ENCODE measurements at places on chromosomes 16 and 17. TPM values are rescaled to one million over a fixed set of nuclear protein-coding genes. Genes with fewer than 3 reads are reported as not detected.

DNA sequence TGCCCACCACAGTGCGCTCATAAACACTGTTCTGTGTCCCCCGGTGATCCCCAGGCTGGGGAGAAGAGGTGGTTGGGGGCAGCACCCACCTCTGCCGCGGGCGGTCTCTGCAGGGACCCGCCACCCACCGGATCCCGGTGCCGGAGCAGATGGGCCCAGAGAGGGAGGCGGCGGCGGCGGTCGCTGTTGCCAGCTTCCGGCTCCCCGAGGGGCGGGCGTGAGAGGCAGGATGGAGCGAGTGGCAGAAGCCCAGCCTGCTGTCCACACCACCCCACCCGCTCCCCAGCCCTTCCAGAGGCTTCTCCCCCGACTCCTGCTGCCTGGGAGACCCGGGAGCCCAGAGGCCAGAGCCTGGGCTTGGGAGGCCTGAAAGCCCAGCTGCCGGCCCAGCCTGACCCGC lies 142.6 kb upstream of the CIBAR2 start:
- no peak for DNase-seq

DNA sequence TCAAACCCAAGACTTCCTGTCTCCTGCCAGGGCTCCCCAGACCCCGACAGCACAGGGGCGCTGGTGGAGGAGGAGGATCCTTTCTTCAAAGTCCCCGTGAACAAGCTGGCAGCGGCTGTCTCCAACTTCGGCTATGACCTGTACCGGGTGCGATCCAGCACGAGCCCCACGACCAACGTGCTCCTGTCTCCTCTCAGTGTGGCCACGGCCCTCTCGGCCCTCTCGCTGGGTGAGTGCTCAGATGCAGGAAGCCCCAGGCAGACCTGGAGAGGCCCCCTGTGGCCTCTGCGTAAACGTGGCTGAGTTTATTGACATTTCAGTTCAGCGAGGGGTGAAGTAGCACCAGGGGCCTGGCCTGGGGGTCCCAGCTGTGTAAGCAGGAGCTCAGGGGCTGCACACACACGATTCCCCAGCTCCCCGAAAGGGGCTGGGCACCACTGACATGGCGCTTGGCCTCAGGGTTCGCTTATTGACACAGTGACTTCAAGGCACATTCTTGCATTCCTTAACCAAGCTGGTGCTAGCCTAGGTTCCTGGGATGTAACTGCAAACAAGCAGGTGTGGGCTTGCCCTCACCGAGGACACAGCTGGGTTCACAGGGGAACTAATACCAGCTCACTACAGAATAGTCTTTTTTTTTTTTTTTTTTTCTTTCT lies 8.1 kb downstream of the SERPINF1 start:
- DNase-seq: no peak

GRCh38 chr17:50128441-50129352 lies 1.3 kb downstream of the SAMD14 start:
- no peak for DNase-seq

SLC13A2 gene
- total RNA-seq: not detected

DNASE1 gene
- 29.5 TPM for total RNA-seq

SMIM36 gene
- not detected for total RNA-seq

DNA sequence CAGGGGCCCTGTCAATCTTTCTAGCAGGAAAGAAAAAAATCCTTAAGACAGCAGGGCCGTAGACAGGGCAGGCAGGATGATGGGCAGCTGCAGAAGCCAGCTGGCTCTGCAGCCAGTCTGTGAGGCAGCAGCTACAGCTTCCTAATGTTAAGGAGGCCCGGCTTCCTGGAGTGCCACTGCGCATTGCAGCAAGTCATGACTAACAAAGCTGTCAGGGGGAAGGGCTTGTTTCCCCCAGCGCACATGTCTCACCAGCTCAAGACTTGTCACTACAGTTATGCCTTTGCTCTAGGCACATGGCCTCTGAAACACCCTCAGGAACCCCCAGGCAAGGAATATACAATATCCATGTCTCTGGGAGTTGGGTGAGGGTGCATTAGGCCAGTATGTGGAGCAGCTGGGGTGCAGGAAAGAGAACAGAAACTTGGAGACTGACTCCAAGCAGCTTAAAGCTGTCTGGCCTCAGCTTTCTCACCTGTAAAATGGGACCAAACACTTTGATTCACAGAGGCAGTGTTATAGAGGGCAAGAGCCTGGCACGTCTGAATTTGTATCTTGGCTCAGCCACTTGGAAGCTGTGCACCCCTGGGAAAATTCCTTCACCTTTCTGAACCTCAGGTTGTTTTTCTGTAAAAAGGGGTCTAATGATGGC lies 220.0 kb downstream of the HAPSTR1 start:
- DNase-seq: no peak

DNA sequence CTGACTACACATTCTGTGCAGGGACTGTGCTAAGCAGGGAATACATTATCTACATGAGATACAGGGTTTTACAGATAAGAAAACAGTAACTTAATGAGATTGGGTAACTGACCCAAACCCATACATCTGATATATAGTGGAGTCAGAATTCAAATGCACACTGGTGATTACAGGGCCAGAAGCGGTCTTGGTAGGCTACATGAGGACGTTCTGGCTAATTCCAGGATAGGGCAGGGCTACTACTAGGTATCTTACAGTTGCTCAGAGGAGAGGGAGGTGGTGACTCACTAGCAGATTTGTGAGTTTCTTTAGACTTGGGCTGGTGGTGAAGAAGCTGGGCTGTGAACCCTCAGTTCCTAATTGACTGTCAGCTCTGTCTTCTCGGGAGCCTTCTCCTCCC lies 21.4 kb downstream of the TRIM16 start:
- DNase-seq: no peak

IL17C gene
- total RNA-seq: not detected

SLC52A1 gene
- total RNA-seq: 0.20 TPM

DNA sequence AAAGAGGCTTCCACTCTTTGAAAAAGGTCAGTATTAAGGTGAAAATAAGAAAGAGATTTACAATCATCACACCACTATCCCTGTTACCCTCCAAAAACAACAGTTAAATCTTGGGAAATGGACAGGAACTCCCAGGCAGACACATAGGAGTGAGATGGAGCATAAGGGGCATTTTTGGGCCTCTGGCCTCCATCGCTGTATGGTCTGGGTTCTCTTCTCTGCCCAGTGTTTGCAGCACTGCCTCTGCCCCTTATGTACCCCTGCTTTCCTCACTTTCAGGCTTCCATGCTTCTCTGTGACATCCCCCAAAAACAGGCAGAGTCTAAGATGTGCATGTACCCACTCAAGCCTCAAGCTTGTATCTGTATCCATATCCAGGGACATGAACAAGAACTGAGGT lies 630 bp upstream of the HOXB2 start:
- no peak for DNase-seq

RNF43 gene
- total RNA-seq: 2.9 TPM

CCL4 gene
- total RNA-seq: 65.8 TPM
